NCI-H1092 (cell line): ENCODE measurements at places on chromosomes 5 and 9.

DNA sequence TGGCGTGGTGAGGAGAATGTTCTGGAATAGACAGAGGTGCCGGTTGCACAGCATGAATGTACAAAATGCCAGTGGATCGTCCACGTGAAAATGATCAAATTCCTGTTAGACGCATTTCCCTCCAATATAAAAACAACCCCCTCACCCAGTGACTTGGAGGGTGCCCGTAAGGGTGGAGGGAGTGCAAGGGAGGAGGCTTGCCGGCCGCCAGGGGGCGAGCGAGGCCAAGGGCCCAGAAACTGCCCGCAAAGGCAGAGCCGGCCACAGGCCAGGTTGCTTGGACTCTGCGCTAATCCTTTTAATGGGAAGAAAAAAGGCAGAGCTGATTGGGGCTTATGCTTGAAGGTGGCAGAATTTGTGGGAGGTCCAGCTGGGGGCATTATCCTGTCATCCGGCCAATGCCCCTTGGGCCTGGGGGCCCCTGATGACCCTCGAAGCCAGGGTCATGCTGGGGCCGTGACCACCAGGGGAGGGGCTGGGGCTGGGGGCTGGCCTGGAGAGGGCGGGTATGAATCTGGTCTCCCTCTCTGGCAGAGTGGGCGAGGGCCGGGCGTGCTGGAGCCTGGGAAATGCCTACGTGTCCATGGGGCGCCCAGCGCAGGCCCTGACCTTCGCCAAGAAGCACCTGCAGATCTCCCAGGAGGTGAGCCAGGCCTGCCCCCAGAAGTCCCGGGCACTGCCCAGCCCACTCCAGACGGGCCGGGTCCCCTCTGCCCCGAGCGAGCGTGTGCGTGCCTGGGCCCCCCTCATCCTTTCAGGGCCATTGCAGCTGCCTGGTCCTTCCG lies 12.0 kb downstream of the GPSM1 start:
- no peak for DNase-seq

DNA sequence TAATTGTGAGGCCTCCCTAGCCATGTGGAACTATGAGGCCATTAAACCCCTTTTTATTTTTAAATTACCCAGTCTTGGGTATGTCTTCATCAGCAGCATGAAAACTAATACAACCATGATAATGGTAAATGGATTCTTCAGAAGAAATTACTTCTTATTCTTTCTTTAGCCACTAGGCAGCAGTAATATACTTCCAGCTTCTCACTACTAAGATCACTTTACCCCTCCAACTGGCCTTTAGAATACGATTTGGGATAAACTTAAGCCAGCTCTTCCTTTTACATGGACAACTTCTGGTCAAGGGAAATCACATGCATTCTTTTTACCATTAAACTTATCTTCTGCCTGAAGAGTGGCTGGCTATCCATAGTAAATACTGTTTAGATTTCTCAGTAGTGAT lies 355.4 kb downstream of the MAN2A1 start:
- no peak for DNase-seq

DNA sequence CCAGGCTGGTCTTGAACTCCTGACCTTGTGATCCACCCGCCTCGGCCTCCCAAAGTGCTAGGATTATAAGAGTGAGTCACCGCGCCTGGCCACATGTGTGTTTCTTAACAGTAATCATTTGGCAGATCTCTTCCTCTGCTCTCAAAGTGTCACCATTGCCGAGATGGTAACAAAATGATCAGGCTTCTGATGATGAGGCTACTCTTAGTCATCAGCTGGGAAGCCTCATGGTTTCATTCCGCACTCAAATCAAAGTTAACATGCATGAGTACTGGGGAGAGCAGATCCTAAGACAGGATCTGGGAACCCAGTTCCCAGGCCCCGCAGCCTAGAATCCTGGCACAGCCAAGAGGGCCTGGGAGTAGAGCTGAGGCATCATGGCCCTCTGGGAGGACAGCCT lies 27.4 kb downstream of the BARHL1 start:
- no peak for DNase-seq

DNA sequence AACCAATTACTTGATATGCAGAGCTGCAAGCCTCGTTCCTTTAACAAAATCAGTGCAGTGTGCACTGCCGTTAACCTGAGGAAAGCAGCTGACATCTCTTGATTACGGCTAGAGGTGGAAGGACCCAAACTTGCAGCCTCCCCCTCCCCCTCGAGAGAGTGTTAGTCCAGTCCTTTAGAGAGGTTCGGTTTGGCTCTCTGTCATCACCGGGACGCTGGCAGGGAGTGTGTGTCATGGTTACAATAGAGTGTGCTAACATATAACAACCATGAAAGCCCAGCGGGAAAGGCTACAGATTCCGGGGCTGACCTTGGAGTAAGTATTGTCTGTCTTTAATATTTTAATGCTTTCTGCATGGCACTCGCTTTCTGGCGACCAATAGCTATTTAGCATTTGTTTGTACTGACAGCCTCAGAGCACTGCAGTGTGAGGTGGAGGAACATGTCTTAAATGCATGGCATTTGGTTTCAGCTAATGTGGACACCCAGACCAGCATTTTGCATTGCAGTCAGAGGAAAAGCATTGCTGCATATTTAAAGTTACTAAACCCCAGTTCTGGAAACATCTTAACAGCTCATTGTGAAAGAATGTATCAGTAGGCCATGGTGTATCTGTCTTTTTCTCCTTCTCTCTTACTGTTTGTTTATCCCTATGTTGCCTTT lies 237.5 kb downstream of the CD180 start:
- DNase-seq: no peak

- no peak for DNase-seq
Observed at GRCh38 chr9:15354713-15355112, 47.7 kb upstream of the TTC39B start.

DNA sequence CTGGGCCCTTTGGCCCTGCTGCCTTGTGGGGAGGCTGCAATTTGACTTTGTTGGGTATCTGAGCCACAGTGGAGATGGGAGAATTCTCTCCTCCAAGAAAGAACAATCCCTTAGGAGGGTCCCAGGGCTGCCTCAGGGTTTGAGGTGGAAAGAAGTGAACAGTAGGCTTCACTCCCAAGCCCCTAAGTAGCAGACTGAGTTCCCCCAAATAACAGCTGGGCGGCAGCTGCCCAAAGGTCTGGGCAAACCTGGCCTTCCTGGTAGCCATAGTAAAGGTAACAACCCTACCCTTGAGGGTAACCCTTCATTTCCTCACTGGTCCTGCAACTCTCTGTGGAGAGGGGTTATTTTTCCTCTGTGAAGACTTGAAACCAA lies 746 bp downstream of the RGS3 start:
- DNase-seq: no peak

DNA sequence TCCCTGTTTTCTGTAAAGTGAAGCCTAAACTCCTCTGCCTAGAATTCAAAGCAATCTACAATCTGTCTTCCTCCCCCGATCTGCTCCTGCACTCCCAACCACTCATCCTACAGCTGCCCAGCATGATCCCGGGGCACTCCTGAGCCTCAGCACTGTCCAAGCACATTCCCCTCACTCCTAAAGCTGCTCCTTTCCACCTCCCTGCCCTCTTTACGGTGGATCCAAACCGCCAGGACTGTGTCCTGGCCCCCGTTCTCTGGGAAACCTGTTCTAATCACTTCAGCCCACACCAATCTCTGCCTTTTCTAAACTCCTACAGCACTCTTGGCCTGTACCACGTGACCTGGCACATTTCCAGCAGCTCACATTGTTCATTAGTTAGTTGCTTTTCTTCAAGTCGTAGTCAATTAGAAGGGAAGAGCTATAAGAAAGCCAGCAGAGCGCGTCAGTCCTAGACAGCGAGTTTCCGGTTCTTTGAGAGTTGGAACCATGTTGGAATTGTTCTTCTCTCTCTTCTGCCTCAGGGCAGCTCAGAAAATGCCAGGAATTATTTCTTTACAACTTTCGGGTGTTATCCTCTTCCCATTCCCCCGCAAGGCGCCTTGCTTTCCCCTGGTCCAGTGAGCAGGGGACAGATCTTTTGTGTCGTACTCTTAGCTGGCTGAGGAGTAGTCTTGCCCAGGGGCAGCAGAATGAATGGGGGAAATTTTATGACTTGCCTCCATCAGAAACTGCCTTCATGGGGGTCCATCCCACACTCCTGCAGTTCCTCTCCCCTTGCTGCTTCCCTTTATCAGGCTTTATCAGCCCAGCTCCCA lies 60.7 kb downstream of the NRG2 start:
- DNase-seq: no peak
